ENCODE measurements at places on chromosomes 13 and 19.

DNA sequence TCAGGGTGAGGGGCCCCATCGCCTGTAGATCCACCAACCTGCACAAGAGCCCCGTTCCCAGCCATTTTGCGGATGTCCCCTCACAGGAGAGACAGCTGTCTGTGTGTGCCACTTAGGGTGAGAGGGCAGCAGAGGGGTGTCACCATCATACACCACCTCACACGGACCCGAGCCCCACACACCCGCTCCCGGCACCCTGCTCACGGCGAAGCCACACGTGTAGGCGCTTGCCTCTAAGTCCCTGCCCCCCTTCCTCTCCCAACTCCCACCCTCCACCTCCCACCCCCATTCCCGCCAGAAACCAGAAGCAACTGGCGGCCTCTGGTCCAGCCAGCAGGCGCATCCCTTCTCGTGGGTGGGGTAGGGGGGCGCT is 4.0 kb upstream of the DPF1 start:
- DNase-seq: no peak

- DNase-seq: peak; percentile 88
Observed at GRCh38 chr19:56333506-56333905, 18.9 kb upstream of the ZSCAN5A start.

- no peak for DNase-seq
Observed at GRCh38 chr19:4088975-4089374, 22.3 kb upstream of the ZBTB7A start.

DNA sequence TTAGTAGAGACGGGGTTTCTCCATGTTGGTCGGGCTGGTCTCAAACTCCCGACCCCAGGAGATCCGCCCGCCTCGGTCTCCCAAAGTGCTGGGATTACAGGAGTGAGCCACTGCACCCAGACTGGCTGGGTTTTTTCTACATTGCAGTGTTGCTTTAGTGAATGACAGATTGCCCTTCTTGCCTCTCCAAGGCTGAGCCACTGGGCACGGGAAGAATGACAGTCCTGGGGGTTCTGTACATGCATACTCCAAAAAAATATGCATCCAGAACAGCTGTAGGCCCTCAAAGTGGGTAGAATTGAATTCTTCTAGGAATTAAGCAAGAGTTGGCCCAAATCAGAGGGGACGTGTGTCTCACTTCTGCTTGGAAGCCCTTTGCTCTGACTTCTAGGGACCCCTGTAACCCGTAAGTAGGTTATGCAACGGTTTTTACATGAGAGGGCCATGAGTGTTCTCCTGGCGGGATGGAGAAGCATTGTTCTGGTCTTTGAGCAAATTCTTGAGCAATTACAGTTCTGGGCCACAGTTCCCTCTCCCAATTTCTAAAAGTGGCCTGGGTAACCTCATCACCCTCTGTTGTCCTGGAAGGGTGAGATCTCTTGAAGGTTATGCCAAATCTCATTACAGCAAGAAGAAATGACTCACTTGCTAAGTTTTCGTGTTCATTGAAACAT is 3.6 kb downstream of the ACTN4 start:
- no peak for DNase-seq

- DNase-seq: peak; percentile 81
Observed at GRCh38 chr19:4140237-4140711, 13.2 kb upstream of the CREB3L3 start.

GRCh38 chr19:58304748-58305064 is 471 bp upstream of the ERVK3-1 start:
- no peak for DNase-seq

DNA sequence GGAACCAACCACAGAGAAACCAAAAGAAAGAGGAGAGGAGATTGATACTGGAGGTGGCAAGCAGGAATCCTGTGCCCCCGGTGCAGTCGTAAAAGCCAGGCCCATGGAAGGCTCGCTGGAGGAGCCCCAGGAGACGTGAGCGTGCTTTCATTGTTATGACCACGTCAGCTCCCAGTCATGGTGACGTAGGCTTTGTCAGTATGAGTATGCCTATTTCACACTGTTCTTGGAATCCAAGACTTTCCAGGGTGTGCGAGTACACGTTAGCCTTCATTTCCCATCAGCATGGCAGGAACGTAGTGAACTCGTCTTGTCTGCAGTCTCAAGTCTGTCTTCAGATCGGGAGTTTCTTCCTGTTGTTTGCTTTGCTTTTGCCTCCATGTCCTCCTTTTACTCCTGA is 15.4 kb upstream of the CHAMP1 start:
- DNase-seq: no peak

DNA sequence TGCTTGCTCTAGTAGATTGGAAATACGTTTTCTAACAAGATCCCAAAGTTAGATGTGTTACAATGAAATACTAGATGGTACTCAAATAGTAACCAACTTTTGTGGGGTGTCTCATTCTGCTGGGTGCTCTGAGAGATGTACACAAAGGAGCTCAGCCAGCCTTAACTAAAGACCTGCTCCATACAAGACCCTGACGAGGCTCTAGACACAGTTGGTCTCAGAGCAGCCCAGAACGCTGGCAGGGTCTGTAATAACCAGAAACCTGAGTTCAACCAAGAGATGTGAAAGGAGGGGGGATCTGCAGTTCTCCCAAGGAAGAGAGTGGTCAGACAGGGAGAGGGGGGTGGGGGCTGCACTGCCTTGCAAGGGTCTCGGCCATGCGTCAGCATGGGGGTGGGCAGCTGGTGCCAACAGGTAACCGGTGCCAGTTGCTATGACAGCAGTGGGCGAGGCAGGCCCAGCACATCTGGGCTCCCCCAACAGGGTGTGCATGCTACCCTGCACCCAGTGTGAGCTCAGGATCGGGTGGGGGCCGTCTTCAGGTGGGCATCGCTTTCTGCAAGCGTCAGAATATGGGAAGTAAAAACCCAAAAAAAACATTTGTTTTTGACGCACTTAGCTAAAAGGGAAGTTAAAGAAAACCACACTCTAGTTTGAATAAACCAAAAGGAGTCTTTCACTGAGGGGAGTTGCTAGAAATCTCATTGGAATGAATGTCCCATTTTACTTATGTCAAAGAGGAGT is 68.0 kb upstream of the GPR183 start:
- DNase-seq: peak; percentile 82

DNA sequence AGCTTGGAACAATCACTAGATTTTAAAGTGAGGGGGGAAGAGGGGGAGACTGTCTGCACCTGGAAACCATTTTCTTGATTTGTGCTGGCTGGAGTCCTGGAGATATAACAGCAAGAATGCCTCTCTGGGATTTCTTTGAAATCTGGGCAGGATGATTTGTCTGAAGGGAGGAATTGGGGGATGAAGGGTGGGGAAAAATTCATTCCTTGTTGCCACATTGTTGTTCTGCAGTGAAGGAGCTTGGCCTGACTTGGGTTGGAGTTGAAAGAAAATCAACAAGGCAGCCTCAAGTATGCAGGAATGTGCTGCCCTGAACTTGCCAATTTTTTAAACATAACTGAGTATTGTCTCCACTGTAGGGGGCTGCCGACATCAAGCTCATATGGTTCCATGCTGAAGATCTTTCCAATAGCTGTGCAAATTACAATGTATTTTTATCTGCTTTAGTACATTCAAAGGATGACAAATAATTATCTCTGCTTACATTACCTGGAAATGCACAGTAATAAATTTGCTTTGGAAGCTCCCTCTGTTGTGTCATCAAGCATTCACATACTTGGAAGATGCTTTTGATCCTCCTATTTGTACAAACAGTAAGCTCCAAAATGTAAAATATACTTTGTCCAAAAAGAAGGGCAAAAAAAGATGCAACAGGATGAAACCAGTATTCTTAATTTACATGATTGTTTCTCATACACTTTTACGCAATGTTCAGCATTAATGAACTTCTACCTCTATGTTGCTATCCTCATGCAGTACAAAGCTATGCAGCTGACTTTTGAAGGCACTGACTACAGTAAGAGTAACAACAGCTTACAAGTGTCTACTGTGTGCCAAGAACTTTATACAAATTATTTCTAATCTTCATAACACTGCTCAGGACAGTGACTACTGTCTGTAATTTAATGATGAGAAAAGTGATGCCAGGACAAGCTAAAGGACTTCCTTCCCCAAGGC is 627.9 kb upstream of the KLF12 start:
- DNase-seq: no peak

- no peak for DNase-seq
Observed at GRCh38 chr13:27016875-27017274, 154.7 kb downstream of the USP12 start.

DNA sequence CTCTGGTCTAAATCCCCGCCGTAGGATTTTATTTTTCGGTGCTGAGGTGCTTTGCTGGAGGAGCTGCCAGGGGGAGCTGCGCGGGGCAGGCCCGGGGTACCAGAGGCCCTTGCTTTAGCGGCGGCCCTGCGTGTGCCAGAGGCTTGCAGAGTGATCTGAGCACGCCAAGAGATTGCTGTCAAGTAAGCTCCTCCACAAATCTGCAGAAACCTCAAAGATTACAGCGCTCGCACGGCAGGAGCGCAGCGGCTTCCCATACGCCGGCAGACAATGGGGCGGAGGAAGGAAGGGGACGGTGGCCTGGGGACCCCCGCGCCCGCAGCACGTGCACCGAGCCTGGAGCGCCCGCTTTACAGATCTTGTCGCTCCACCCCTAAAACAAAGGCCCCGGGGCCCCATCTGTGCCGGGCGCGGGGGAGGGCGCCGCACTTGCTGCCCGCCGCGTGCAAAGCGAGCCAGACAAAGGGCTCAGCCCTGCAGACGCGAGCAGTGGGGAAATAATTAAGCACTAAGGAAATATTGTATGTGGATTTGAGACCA is 9.1 kb upstream of the C19orf12 start:
- DNase-seq: no peak

GRCh38 chr19:3250675-3251074 is 26.2 kb downstream of the CELF5 start:
- DNase-seq: peak; percentile 70

GRCh38 chr19:55115446-55116065 is 1.9 kb downstream of the PPP1R12C start:
- no peak for DNase-seq

DNA sequence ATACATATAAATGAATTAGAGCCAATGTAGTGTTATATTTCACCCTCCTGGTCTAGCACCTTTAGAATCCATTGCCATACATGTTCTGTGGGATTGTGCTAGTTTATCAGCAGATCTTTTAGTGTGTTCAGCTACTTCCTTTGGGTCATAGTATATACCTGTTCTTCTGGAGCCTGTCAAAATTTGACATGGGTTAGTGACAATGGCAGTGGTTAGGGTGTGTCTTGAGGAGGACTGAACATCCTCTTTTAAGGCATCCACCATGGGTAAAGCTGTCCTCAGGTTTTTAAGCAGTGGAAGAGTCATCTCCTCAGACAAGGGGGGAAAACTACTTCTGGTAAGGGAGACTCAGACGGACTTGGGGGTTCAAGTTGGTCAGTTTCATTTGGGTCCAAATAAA is 29.4 kb downstream of the DNAJC3 start:
- DNase-seq: no peak

DNA sequence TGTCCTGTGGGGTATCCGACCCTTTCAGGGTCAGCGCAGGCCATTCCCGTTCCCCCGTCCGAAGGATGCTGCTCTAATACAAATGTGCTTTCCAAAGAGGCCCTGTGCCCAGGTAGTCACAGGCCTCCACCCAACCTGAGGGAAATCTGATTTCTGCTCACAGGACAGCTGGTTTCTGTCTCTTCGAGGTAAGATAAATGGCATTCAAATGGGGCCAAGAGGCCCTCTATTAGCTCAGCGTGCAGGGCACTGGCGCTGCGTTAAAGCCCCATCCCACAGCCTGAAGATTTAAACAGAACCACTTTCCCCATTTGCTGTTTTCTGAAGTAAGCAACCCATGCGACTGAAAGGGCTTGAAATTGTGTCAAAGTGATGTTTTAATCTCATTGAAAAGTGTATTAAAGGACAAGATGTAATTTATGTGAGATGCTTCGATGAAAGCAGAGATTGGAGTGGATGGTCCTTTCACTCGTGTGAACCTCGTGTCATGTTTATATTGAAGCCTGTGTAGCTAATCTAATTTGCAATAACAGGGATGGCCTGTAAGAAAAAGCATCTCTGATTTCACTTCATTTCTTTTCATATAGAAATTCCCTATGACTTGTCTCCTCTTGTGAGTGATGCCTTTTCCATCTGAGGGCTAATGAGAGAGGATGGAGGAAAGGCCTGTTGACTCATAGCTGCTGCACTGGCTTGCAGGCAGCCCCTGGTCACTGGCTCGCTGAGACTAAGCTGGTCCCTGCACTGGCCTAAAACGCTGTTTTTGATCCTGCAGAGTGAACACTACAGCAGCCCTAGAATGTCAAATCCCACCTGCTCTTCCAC is 7.3 kb upstream of the SOX1 start:
- DNase-seq: no peak

- DNase-seq: no peak
Observed at GRCh38 chr19:44260695-44261446, 1.2 kb downstream of the ZNF233 start.

- peak; percentile 63 for DNase-seq
Observed at GRCh38 chr13:72782717-72783116, 784 bp downstream of the PIBF1 start.

- no peak for DNase-seq
Observed at GRCh38 chr13:113292021-113292862, 4.8 kb upstream of the LAMP1 start.

- no peak for DNase-seq
Observed at GRCh38 chr19:28980236-28980868, 232.6 kb downstream of the UQCRFS1 start.

GRCh38 chr13:24663586-24663985 is 16.6 kb upstream of the ATP12A start:
- DNase-seq: no peak

DNA sequence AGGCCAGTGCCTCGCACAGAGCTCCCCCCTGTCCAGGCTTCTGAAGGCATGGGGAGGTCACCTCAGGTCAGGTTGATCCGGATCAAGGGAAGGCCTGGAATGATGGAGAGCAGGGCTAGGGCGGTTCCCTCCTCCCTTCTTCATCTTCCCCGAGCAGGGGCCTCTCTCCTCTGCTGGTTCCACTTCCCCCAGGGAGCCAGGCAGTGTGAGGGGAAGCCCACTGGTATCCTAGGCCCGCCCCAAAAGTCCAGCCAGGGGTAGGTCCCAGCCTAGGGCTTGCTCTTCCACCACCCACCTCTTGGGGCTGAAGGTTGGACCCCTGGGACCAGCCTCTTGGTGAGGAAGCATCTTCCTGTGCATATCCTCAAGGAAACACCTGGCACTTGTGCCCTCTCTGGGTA is 16.4 kb upstream of the PRR19 start:
- DNase-seq: peak; percentile 62
